Kidney epithelial cell (primary cell): ENCODE measurements at places on chromosomes 2 and 18. TPM values are rescaled to one million over a fixed set of nuclear protein-coding genes. Genes with fewer than 3 reads are reported as not detected.

Gene SCYGR4
- total RNA-seq: not detected in 2 replicates

Gene KCNF1
- 3.1 TPM in 2 replicates for total RNA-seq

Gene ATL2
- 60.0 and 65.8 TPM in 2 replicates for total RNA-seq

Gene ARMC9
- 20.0 and 27.5 TPM in 2 replicates for total RNA-seq

DNA sequence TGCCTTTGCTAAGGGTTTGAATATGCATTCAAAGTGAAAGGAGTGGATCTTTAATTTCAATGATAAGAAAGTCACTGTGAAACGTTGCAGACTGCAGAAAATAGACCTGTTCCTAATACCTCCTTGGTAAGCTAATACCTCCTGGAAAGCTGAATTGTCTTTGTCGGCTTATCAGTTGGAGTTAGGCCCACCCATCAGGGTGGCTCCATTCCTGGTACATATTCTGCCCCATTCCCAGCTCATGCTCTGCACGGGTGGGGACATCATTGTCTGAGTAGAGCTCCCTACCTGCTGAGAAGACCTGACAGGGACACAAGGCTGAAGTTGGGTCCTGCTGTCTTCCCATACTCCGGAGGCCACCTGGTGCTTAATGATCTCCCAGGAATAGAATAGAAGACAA lies 203.3 kb downstream of the EN1 start:
- DNase-seq: no peak

DNA sequence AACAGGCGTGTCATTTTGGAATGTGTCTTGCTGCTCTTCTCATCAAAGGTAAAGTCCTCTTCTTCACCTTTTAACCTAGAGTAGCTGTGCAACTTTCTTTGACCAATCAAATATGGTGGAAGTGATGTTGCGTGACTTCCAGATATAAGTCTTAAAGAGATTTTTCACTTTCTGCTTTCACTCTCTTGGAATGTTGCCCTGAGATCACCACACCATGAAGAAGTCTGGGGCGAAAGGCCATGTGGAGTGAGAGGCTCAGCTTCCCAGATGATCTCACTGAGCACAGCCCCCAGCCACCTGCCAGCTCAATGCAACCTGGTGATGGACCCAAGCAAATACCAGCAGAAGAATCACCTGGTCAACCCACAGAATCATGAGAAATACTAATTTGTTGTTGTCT lies 7.1 kb upstream of the GALNT3 start:
- no peak for DNase-seq

GRCh38 chr2:3639015-3639630 lies 18.9 kb upstream of the ALLC start:
- no peak for DNase-seq

DNA sequence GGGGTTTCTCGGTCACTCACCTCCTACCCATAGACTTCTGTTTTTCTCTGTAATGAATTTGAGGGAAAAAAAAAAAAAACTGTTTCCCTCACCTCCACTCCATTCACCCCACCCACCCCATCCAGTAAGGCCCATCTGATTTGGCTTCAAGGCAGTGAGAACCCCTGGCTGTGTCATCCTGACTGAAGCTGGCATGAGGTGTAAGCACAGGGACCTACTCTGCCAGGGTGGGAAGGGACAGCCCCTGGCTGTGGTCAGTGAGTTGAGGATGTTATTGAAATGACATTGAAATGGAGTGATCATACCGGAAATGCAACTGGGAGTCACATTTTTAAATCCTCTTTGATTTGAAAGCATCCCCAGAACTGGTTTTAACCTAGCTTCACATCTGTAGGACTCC lies 19.1 kb upstream of the BCL2L11 start:
- no peak for DNase-seq

DNA sequence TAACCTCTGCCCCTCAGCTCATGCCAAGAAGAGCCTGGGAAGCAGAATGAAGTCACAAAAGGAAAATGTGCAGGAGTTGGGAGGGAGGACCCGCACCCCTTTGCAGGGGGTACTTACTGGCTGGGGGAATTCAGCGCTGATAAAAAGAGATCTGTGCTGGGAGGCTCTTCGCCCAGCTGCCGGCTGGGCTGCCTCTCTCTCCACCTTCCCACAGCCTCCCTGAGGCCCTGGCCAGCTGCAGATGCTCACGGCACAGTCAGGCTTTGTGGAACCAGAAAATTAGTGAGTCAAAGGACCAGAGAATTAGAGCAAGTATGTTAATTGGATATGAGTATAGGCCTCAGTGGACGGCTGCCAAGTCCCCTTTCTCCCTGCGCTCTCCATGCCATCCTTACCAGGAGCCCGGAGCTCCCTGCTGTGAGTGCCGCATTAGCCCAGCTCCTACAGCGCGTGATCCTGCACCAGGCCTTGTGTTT lies 181.7 kb upstream of the SH3BP4 start:
- DNase-seq: no peak

DNA sequence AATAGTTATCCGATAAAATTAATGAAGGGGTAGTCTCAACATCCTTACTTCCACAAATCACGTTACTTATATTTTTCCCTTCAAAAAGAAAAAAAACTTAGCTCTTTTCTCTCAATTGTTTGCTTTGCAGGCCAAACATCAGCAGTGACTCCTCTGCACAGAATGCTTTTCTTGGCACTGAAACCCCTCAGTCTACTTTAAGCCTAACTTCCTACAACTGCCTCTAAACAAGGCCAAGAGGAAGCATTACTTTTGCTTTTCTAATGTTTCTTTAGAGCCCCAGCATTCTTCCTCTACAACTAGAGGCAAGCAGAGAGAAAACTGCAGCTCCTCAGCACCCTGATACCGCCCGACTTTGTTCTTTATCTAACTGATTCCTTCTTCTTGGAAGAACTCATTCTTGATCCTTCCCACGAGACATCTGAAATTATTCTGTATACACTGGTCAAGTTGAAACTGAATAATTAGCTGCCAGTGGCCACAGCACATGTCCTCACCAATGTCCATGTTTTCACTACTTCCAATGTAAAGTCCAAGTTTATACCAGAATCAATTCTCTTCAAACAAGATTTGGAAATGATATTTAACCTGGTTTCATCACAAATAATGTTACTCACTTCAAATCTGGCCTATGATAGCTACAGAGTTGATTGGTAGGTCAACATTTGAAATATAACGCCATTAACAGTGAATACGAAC lies 55.3 kb downstream of the DTNB start:
- DNase-seq: peak; percentile 53

- no peak for DNase-seq
Measured at GRCh38 chr2:232459419-232460035, 3.6 kb downstream of the ALPI start.

DNA sequence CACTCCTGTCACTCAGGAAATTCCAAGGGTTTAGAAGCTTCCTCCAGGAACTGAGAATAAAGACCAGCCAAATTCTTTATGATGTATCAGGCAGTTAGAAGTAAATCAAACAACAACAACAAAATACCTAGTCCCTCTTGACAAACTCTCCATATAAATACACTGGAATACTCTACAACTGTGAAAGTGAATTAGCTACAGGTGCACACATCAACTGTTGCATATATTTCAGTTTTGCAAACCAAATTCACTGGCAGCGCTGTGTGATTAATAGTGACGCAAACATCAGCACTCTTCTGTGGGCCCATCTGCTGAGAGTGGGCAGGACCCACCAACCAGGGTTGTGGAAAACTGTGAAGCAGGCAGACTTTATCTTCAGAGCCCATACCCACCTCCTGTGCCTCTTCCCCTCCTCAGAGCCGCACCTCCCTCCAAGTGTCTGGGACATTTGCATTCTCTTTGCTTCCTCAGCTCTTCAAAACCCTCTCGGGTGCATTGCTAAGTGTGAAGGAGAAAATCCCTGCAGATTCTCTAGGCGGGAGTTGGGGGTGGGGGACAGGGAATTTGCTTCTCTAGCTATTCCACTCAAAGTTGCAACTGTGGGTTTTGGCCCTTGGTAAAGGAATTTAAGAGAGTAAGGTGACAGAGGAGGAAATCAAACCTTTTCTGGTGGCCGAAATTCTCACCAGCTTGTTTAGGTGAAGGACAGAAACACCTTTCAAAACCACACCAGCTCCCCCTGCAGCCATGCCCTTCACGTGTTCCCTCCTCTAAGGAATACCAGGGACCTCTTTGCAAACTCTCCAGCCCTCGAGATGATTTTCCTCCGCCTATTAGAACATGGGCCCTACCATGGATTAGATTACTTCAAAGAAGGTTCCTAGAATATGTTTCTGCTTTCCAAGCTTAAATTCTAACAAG lies 119.3 kb downstream of the MRO start:
- DNase-seq: no peak
